ENCODE measurements at places on chromosomes 16 and 17.

GRCh38 chr16:81873843-81874752 lies 95.0 kb downstream of the PLCG2 start:
- DNase-seq, result no peak

- DNase-seq, result no peak
Observed at GRCh38 chr16:48613061-48613957, 3.3 kb upstream of the N4BP1 start.

- DNase-seq, result no peak
Observed at GRCh38 chr16:15532825-15533224, 98.4 kb downstream of the BMERB1 start.

GRCh38 chr16:57386381-57386951 lies 14.2 kb downstream of the CX3CL1 start:
- DNase-seq, result no peak

- DNase-seq, result no peak
Observed at GRCh38 chr16:60553090-60553757, 1483.0 kb downstream of the CDH8 start.

GRCh38 chr17:9676820-9677310 lies 31.5 kb downstream of the USP43 start:
- no peak for DNase-seq

GRCh38 chr17:9768381-9768934 lies 22.9 kb downstream of the DHRS7C start:
- DNase-seq, result no peak

DNA sequence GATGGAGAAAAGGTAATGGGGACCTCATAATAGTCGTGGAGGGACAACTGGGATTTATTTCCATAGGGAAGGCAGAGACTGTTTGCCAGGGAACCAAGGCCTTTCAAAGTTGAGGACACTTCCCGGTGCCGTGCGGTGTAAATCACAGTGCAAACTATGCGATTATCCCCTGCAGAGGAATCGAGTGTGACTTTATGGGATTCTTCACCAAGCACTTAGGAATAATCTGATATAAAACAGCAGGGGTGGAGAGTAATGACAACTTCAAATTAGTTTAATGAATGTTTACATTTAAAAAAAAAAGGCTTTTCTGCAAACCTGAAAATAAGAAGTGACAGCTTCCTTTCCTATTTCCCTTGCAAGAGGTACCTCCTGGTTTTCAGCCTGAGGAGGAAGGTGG lies 538.2 kb downstream of the MAF start:
- no peak for DNase-seq

DNA sequence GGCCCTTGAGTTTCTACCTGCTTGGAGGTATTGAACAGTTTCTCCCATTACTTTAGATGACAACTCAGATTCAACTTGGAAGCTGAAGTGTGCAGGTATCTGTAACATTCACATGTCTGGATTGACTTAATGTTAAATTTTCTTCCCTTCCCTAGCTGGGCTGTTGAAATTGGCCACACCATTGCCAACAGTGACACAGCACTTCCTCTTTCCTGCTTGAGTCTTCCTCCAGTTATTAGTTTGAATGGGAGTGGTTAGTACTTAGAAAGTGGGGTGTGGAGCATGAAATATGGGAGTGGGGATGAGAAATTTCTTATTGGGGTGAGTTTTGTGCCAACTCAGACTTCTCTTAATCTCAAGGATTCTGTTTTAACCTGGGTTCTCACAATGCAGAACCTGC lies 454.9 kb downstream of the KCNJ2 start:
- DNase-seq, result no peak

All from left lung (tissue), 14 donors.